ENCODE measurements at places on chromosomes 12 and 14.

GRCh38 chr12:3745152-3745551, 7.8 kb downstream of the CRACR2A start:
- DNase-seq: no peak

DNA sequence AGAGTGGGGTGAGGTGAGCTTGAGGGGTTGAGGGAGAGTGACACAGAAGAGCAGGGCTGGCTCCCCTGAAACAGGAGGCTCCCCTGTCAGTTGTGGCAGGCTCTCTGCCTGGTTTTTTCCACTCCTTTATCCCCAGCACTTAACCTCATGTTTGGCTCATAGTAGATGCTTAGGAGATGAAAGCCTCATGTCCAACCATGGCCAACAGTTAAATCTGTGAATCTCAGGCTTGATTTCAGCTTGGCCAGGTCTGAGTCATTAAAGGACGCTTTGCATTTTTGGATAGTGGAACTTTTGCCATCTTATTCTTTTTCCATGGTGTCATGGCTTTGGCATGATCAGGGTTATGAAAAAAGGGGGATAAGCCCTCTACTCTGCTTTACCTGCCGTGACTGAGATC, 117.2 kb downstream of the CACNA1C start:
- DNase-seq: peak; percentile 32

DNA sequence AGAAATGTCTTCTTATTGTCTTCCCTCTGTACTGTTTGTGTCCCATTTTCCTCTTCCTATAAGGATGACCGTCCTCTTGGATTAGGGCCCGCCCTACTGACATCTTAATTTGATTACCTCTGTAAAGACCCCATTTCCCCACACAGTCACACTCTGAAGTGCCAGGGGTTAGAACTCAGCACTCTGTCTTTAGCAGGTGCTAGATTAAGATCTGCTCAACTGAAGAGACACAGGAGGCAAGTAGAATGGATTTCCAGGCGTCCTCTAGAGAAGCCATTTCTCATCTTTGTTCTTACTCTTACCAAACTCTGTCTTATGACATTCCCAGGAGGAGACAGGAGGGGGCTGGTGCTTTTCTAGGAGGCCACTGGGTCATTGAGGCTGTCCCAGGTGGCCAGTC, 50.8 kb downstream of the VCPKMT start:
- no peak for DNase-seq

DNA sequence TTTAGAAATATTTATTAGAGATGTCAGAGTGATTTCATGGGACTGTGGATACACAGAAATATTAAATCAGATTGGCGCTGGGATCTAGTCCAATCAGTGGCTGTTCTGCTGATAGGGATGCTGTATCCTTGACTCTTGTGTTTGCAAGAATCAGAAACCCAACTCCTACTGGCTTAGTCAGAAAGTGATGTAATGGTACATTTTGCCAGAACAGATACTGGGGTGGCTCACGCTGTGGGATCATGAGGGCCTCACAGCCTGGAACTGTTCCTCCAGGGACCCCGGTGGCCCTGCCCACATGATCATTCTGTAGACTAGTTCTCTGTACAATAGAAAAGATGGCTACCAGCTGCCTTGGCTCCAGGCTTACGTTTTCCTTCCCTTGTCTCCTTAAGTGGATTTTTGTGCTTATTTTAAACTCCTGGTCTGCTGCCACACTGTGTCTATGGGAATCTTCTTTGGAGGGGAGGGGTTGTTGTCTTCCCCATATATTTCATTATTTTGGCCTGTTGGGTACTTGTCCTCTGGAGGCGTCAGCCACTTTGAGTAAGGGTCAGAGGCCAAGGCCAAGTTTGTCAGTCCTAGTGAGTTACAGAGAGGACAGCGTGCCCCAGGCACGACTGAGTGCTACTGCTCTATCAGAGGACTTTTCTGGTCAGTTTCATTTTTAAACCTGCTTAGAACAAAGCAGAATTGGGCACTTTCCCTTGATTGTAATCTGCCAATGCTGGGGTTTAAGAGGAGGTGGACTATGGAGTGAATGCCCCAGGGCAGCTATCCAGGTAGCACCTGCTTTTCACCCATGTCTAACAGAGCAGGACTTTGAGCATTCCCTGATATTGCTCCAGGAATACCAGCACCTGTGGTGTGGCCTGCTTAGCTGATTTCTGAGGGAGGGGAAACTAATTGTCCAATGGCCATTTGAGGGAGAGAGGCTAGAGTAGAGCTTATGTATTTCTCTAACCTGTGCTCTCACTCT, 164.3 kb downstream of the SLC5A8 start:
- DNase-seq: no peak

DNA sequence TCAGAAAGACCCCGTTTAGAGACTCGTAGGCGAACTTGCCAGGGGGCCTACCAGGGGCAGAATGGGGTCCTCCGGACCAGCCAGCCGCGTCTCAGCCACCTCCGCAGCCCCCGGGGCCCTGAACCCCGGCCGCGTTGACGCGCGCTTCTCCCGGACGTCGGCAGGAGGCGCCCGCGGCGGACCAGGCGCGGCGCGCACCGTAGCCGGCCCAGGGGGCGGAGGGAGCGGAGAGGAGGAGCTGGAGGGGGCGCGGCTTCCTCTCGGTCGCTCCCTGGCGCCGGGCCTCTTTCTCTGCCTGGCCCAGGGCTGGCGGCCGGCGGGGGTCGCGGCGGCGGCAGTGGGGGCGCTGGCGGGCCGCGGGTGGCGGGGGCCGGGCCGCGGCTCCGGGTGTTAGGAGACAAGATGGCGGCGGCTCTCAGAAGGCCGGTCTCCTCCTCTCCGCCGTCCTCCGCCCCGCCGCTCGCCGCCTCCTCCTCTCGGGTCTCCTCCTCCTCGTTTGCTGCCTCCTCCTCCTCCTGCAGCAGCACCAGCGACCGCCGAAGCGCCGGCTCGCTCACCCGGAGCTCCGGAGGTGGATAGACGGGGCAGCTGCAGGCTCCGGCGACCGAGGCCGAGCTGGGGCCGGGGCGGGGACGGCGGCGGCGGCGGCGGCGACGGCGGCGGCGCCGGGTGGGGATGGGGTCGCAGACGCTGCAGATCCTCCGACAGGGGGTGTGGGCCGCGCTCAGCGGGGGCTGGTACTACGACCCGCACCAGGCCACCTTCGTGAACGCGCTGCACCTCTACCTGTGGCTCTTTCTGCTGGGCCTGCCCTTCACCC, at the start of gene PCNX1:
Gene PCNX1, plus strand, starts transcription at position 284 of the 820 bp plus-strand sequence. Its CDS starts 392 bp downstream, at position 676.
- peak; percentile 88 for DNase-seq

DNA sequence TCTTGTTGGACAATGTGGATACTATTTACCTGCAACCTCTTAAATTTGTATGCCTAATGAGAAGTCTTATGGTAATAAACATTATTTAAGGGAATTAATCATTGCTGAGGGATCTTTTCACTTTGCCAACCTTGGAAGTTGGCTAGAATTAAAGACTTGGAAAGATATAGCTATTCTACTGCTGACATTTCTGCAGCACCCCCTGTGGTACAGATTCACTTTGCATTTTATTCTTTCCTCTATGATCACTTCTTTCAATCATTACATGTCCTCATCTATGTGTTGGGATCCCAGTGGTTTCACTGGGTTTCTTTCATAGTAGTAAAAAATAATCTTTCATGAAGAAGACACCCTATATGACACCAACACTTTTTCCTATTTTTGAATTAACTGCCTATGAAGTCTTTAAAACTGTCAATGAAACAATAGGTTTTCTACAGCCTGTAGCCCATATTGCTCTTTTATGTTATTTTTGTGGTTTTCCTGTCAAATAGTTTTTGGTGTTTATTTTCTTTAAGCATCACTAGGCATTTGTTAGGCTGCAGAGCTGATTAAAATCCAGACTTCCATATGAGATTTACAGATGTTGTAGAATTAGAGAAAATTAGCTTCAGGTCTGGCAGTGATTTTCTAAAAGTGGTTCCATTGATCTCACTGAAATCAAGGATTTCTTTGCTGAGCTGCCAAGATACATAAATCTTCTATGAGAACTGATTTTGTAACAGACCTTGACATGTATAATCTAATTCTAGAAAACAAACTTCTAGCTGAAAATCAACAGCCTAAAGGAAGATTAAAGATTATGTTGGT, 256.1 kb downstream of the NAV3 start:
- no peak for DNase-seq

DNA sequence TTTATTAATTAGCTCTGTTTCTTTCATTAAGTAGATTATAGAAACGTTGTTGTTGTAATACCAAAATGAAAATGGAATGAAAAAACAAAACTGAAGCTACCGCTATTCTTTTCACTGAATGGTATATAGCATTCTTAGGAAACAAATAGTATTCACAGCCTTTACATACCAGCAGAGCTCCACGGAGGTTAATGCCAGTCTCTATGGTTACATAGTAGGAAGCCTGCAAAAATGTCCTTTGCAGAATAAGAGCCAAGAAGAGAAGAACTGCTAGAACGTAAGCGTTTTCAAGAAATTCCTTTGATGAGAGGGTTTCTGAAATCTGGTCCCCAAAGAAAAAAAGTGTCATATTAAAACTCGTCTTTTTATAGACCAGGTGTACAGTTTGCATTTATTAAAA, 30.6 kb downstream of the ABCC9 start:
- DNase-seq: no peak

GRCh38 chr12:55839345-55840140, 3.2 kb downstream of the MMP19 start:
- no peak for DNase-seq

GRCh38 chr12:33587354-33587753, 147.7 kb upstream of the SYT10 start:
- DNase-seq: no peak

- no peak for DNase-seq
Measured at GRCh38 chr12:119060847-119061796, 79.8 kb downstream of the SRRM4 start.

DNA sequence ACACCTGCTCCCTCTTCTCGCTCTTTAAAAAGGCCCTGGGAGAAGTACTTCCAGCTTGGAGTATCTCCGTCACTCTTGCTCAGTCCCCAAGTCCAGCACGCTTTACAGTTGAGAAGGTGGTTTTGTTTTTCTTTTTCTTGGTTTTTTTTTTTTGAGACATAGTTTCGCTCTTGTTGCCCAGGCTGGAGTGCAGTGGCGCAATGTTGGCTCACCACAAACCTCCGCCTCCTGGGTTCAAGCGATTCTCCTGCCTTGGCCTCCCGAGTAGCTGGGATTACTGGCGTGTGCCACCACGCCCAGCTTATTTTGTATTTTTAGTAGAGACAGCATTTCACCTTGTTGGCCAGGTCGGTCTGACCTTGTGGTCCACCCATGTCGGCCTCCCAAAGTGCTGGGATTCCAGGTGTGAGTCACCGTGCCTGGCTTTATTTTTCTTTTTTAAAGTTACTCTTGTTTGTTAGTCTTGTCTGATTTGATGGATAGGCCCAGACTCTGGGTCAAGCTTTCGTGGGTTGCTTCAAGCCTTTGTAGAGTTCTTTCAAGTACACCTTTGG, 1.9 kb downstream of the TDRD9 start:
- no peak for DNase-seq

DNA sequence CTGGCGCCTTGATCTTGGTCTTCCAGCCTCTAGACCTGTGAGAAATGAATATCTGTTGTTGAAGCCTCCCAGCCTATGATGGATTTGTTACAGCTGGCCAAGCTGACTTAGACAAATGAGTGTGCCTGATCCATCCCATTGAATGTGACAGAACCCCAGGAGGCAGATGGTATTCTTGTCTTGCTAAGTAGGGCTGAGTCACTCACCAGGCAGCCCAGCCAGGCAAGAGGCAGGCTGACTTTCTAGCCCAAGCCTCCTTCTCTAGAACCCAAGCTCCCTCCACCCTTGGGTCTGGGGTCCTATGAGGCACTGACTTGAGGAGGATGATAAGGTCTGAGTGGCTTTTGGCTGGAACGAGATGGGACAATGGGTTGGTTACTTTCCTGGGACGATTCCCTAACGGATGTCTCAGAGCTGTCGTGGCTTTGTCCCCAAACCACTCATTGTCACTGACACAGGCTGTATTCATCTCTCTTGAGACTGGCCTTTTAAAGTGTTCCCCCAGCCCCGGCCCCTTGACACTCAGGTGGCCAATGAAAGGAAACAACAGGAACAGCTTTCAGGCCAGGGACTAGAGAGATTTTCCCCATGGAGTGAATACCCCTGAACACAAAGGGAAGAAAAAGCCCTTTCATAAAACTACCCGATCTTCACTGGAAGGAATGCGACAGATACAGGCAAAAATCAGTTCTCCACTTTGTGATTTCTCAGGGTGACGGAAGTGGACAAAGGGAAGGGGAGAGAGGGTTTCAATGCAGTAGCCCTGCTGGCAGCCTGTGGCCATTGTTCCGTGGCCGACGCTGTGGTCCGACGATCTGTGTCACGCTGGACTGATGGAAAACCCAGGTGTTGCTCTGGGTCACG, 264.2 kb downstream of the AACS start:
- DNase-seq: no peak

GRCh38 chr12:93877446-93877845, 200.3 kb downstream of the CRADD start:
- no peak for DNase-seq

- no peak for DNase-seq
Measured at GRCh38 chr12:66713984-66714383, 35.1 kb upstream of the GRIP1 start.

- no peak for DNase-seq
Measured at GRCh38 chr12:26389343-26389742, 194.0 kb downstream of the SSPN start.

GRCh38 chr12:93098077-93098476, 169.0 kb upstream of the EEA1 start:
- peak; percentile 25 for DNase-seq

DNA sequence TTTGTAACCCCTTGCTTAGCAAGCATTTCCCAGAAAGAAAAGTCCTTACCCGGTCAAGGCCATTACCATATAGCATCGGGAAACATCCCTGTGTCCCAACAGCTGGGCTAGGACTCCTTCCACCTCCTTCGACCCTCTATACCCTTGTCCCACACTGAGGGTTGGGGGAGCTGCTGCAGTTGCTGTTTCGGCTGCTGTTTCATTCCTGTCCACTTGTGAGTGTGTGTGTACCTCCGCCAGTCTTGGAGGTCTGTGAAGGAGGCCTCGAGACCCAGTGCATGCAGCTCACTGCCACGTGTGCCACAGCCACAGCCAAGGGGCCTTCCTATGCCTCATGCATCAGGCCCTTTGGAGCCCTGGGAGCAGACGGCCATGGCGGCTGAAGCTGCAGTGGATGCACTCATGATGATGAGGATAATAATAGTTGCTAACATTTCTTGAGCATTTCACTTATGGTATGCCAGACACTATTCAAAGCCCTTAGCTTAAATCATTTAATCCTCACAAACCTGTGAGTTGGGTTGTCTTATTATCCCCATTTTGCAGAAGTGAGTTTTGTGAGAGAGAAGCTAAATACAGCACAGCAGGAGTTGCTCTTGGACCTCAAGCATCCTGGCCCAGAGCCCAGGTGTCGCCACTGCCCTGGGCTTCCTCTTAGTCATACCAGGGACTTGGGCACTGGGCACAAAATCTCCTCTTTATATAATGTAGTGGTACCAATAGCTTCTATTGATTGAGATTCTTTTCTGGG, 156.5 kb downstream of the PRKCH start:
- no peak for DNase-seq
